ENCODE measurements at places on chromosomes 2 and 18.

DNA sequence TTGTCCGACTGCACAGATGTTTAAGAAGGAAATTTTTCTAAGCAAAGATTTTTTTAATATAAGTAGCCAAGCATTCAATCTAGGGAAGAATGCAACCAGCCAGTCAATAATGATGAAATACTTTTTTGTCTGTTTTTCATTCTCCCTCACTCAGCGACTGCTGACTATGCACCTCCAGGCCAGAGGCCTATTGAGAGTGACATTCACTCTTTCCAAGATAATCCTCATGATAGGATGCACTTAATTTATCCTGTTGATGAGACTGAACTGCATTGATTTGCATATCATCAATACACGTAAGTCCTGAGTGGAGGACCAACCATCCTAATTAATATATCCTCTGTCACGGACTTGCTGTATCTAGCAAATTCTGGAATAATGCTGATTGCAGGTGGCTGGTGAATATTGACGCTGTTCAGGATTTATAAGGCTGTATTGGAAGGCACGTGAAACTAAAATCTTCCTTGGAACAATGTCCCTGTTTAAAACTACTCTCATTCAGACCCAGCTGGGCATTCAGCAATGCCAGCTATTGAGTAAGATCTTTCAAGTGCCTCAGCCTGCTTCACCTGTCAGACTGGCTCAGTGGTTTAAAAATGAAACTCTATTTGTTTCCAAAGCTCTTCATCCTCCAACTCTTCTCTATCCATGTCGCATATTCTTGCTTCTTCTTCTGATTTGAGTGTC lies 142.2 kb downstream of the MAP2 start:
- no peak for DNase-seq

DNA sequence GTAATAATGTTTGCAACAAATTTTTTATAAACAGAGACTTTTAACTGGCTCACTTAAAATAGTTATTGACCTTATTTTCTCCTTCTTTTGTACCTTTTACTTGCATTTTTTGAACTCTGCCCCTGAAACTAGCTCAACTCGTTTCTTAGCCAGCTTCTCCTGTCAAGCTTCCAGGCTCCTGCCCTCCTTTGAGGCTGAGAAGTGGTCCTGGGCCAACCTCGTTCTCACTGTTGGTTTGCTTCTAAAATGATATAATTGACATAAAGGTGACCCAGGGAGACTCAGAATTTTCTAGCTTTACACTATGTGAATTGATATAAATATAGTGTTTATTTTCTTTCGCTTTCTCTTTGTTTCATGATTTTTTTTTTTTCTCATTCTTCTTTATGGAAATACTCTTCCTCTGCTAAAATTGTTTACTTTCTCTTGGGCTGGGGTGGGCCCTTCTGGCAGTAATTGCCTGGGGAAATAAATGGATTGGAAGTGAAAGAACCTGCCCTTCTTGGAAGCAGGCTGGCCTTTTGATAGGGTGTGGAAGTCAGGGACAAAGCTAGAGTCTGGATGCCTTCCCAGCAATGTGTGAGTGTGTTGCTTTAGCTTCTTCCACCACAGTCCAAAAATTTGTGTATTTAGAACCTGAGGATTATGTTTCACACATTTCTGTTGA lies 30.7 kb downstream of the GPD2 start:
- no peak for DNase-seq

DNA sequence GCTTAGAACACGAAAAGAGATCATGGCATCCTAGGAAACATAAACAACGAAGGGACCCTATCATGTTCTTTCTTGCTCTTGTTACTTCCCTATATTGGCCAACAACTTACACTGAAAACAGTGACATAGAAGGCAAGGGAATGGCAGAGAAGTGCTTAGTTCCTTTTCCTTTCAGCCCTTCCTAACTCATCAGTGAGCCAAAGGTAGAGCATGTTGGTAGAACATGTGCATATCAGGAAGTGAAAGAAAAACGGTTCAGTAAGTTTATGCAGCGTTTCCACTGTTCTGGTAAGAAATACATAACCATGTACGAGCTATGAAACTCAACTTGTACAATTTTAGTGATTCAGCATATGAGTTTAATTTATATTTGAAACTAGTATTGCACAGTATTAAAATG lies 21.7 kb downstream of the AKAIN1 start:
- no peak for DNase-seq

GRCh38 chr2:147255812-147256211 lies 589.0 kb upstream of the ACVR2A start:
- no peak for DNase-seq

- DNase-seq: no peak
Measured at GRCh38 chr2:234305846-234306245, 191.0 kb downstream of the ARL4C start.

GRCh38 chr18:49878567-49879270 lies 65.4 kb upstream of the ACAA2 start:
- DNase-seq: no peak

DNA sequence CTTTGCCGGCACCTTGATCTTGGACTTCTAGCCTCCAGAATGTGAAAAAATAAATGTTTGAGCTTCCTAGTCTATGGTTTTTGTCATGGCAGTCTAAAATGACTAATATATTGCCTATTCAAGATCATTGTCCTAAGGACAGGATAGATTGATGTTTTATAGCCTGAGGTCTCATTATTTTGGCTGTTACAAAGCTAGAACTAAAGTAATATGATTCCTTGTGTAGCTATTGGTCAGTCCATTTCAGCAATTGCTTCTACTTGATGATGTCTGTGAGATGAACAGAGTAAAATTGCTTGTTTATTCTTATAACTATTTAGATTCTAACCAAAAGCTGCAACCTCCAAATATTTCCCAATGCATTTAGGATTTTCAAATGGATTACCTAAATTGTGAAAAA lies 145.0 kb downstream of the HRH4 start:
- DNase-seq: no peak

DNA sequence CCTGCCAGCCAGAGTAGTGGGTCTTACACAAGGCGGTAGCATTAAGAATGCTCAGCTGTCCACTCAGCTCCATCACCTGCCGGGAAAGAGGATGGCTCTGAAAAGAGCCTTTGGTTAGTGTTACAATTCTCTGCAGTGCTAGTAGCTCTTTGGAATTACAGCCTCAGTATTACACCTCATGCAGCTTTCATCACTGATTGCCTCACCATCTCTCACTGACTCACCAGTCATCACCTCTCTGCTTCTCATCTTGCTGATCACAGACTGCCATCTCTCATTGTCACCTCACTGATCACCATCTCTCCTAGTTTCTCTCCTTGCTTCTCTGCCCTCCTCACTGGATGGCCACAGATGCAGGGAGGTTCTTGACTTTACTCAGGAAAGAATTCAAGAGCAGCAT lies 573.5 kb upstream of the SETBP1 start:
- DNase-seq: no peak

- no peak for DNase-seq
Measured at GRCh38 chr18:11419338-11419737, 190.1 kb upstream of the SLC35G4 start.

- no peak for DNase-seq
Measured at GRCh38 chr18:44682871-44683221, 2.2 kb downstream of the SETBP1 start.

- no peak for DNase-seq
Measured at GRCh38 chr18:76391746-76392145, 103.3 kb downstream of the ZNF516 start.

DNA sequence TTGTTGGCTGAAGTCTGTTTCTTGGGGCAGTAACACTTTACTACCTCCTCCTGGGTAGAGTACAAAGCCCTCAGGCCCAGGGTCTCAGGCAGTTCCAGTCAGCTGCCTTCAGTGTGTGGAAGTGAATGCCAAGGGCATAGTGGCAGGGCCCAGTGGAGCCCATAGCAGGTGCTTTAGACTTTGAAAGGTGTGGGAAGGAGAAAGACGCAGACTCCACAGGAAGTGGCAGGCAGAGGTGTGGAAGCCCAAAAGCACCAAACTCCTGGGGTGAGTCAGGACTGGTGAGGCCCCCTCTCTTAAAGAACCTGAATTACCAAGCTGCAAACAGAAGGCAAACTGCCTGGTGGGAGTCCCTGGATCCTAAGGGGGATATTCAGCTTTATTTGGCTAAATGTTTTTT lies 45.3 kb downstream of the ADAM23 start:
- no peak for DNase-seq

GRCh38 chr2:127360242-127360641 lies 27.5 kb downstream of the MAP3K2 start:
- DNase-seq: no peak

DNA sequence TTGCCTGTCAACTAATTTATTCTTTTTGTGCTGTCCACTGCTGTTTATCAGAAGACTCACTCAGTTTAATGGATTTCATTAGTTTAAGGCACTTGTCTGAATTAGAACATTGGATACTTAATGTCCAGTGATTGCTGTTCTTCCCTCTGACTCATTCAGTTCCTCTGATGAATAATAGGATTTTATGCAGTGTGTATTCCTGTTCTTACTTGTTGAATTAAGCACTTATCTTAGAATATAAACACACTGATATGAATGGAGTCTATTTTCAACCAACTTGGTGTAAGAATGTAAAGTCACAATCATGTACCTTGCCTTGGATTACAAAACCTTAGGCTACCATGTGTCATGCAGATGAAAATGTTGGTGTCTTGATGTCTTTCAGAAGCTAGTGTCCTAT lies 87.0 kb upstream of the PROKR1 start:
- no peak for DNase-seq

GRCh38 chr18:79687806-79688205 lies 8.2 kb downstream of the CTDP1 start:
- DNase-seq: no peak

DNA sequence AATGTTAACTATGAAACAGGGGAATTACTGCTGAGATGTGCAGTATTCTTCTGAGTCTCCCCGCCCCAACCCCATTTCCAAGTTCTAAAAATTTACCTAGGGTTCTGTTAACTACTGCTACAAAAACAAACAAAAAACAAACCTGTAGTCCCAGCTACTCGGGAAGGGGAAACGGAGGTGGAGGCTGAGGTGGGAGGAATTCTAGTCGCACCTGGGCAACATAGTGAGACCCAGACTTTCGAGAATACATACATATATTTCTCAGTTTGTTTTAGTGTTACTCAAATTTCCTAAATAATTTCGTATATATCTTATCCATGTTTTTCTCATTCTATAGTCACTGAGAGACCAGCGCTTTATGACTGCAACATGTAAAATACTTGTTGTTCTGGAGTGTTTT lies 989 bp downstream of the STAM2 start:
- no peak for DNase-seq

DNA sequence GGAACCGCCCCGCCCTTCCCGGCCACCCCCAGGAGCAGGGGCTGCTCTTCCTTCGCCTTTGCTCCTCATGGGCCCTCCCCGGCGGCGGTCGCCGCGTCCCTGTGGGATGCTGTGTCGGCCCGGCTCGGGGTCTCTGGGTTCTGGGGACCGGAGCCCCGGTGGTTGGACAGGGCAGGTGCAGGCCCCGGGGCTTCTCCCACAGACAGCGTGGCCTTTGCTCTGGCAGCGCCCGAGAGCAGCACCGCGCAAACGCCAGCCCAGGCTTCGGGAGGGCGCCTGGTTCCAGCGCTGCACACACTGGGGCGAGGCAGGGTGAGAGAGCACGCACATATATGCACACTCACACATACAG lies 9.0 kb upstream of the KCNG2 start:
- DNase-seq: no peak

DNA sequence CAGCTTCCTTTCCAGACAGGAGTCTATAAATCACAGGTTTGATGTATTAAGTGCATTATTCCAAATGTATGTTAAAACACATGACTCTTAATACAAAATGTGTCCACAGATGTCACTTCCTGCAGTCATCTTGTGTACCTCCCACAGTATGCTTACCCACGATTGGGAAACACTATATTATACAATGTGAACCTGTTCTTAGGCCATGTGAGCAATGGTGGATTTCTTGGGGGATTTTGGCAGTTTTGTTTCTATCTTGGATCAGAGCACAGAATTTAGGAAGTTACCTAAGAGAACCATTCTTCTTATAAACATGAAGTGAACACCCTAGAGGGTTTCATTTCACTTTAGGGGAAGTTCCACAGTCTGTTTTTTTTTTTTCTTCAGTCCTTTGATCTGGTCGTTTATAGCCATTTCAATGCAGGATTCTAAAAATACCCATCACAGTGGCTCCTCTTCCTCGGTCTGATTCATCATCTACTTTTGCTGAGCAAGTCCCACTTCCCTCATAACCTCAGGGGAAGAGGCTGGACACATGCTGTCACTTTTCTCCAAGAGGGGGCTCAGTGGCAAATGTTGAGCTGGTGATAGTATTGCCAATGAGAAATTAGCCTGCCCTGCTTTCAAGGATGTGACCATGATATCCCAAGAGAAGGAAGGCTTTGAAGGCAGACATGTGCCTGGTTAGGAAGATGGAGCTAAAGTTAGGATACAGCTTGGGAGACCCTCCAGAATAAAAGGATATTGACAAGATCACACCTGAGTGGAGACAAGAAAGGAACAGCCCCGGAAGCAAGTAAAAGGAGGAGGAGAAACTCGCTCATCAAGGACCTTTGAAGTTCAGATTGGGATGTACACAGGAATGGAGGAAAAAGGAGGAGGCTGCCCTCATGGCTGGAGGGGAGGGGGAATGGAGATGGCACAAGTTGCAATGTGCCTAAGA lies 22.6 kb downstream of the PLEK start:
- no peak for DNase-seq

DNA sequence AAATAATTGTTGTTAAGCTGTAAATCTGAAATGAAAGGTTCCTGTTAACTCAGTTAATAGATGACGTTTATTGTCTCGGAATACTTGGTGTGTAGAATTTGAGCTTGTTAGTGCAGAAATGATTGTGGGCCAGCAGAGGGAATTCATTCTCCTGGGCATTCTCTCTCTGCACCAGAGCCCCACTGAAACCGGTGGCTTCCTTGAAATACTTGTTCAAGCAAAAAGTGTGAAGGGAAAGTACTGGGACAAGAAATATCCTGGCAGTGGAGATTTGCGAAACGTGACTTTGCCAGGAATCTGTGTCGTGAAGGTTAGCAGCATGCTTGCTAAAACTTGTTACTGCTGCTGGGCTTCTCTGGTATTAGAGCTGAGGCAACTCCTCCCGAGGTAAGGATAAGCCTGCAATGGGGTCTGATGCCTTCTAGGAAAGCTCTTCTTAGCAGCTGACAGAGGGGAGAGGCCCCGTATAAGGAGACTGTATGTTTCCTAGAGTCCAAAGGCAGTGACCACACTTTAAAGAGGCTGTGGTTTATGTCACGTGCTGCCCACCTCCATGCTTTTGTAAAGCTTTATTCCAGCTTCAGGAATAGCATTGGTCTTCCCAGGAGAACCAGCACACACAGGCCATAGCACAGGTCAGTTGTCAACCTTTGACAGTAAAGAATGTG lies 2.0 kb downstream of the ITGA6 start:
- DNase-seq: no peak

GRCh38 chr18:22470248-22471235 lies 52.8 kb upstream of the CTAGE1 start:
- no peak for DNase-seq

GRCh38 chr2:99878581-99879350 lies 263.6 kb downstream of the AFF3 start:
- no peak for DNase-seq

DNA sequence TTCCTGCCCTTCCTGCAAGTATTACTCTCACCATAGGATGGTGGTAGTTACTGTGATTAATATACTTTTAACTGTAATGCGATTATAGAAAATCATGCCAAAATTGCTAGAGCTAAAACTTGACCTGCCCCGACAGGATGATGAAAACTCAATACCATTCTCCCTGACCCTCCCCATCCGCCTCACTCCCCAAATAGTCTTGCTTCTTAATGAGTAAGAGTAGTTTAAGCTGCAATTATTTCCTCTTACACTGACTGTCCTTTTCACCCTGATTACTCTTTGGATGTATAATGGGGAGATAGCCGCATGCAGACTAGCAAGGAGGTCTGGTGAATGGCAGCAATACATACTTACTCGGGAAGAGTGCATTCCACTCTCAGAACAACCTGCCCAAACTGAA lies 269.6 kb upstream of the SIX3 start:
- DNase-seq: no peak

- no peak for DNase-seq
Measured at GRCh38 chr2:126846241-126846640, 52.4 kb upstream of the TEX51 start.
